Stimulated activated CD4-positive, alpha-beta T cell treated with anti-CD3 and anti-CD28 coated beads, Interleukin-12 subunit alpha, Interleukin-12 subunit beta, amount 100 ng/mL, for 24 hours (primary cell): ENCODE measurements at places on chromosomes 11 and 22.

DNA sequence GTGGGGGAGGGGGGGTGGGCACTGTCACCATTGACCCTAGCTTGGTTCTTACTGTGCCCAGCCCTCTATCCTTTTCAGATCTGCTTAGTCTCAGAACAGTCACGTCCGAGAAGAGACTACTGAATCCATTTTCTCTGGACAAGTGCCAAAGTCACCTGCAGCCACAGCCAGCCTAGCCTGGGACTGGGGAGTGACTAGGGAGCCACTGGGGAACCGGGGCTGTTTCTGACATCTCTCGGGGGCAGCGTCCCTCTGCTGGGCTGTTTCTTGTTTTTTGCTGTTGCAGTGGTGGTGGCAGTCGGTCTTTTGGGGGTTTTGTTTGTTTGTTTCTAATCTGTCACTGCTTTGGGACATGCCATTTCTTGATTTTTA lies 8.7 kb downstream of the SLC37A2 start:
- no peak for DNase-seq

DNA sequence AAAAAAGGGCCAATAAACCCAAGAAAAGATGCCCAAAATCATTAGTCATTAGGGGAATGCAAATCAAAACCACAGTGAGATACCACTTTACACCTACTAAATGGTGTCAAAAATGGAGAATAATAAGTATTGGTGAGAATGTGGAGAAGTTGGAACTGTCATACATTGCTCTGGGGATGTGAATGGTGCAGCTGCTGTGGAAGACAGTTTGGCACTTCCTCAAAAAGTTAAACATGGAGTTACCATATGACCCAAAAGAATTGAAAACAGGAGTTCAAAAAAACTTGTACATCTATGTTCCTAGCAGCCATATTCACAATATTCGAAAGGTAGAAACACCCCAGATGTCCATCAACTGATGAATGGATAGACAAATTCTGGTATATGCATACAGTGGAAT lies 24.5 kb upstream of the DLAT start:
- no peak for DNase-seq

DNA sequence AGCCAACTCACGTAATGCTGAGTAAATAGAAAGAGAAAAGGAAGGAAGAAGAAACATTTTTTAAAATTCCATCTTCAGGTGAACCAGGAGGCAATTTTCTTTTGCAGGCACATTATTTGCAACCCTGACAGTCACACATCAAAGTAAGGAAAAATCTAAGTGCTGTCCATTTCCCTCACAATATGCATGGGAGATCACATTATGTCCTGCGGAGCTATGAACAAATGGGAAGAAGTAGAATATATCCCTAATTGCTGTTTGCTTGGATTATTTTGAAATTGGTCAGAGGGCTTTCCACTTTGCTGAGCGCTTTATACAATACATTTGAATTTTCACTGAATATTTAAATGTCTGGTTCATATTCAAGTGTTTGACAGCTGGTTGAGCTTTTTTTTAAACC lies 133.8 kb upstream of the API5 start:
- no peak for DNase-seq

GRCh38 chr11:2718817-2719438 lies 19.1 kb upstream of the KCNQ1OT1 start:
- no peak for DNase-seq

- no peak for DNase-seq
These were observed 20.8 kb upstream of the TH start for GRCh38 chr11:2192435-2192834.

- DNase-seq: no peak
These were observed 18.1 kb downstream of the TBC1D10A start for GRCh38 chr22:30308518-30309230.

- DNase-seq: no peak
These were observed 3.5 kb upstream of the GLB1L3 start for GRCh38 chr11:134272381-134273316.

DNA sequence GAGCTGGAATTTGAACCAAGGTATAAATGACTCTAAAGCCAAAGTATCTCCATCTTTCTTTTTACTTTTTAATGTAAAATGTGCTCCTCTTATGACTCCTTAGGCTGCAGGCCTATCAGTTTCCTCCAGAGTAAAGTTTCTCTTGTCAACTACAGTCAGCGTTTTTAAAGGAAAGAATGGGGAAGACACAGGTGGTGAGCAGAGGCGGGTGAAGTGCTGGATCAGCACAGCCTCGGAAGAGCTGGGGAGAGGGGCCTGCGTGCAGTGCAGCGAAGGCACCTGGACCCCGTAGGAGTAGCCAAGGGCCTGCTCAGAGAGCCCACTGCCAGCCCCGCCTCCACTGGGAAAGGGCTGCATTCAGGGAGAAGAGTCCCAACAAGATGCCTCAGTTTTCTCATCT lies 48.8 kb upstream of the ALX4 start:
- DNase-seq: no peak

GRCh38 chr11:123523539-123523938 lies 93.5 kb downstream of the GRAMD1B start:
- DNase-seq: no peak

GRCh38 chr11:84333221-84333620 lies 1047.1 kb upstream of the CCDC90B start:
- DNase-seq: no peak

DNA sequence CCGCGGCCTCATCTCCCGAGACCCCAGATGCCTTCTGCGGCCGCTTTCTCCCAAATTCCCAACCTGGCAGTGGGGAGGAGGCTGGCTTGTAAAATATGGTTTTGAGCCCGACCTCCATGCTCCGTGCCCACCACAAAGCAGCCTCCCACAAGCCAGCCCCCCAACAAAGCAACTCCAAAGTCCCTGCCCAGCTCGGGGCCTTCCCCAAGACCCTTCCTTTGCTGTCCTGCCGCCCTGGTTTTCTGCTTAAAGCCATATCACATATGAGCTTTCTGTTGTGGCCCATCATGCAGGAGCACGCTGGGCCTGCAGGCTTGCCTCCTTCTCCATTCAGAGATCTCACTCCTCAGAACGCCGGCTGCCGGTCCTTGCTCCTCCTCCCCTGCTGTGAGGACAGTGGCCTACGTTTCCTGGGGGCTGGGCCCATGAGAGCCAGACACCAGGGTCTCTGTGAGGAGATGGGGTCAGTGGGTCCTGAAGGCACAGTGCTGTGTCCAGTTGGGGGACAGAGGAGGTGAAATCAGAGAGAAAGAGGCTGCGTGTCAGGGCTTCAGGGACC lies 680.0 kb downstream of the BRD1 start:
- no peak for DNase-seq

GRCh38 chr22:44862981-44863860 lies 110.8 kb downstream of the ARHGAP8 start:
- no peak for DNase-seq

DNA sequence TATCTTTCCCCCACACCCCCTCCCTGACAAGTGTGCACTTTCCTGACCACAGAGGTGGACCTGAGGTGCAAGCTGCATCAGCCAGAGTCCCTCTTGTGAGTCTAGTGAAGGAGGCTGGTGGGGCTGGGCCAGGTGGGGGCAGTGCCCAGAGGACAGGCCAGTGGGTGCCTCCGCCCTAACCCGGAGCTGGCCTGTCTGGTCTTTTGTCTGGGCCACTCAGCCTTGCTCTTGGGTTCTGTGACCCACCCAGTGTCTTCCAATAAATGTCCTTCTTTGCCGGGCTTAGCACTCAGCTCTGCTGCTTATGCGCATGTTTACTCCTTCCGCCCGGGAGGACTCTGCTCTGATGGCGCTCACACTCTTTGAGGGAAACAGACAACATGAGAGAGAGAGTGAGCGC lies 526.2 kb downstream of the TBC1D22A start:
- no peak for DNase-seq

DNA sequence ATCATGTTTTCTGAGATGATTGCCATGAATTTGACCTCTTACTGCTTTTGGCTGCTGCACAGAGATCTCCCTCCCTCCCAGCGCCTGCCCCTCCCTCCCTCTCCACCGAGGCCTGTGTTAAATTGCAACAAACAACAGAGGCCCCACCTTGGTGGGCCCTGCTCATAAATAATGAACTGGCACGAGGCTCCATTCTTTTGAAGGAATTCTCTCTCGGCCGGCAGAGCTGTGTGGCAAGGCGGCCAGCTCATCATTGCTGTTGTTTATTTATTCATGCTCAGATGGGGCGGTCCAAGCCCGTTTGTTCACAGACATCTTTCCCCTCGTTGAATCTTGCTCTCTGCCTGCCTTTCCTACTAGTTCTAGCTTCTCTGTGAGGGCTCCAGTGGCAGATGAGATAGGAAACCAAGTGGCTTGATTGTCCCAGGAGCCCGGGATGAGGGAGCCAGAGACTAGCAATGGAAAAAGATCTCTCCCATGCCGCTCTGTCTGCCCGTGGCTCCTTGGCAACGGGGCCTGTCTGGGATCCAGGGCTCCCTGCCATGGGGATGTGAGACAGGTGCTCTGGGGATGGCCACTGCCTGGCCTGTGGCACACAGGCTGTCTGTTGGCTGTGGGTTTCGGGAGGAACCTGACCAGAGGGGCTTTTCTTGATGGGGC lies 192.6 kb downstream of the DSCAML1 start:
- DNase-seq: no peak

GRCh38 chr11:21986361-21986760 lies 206.5 kb upstream of the ANO5 start:
- DNase-seq: no peak

GRCh38 chr11:13040969-13041561 lies 31.9 kb downstream of the RASSF10 start:
- DNase-seq: no peak

DNA sequence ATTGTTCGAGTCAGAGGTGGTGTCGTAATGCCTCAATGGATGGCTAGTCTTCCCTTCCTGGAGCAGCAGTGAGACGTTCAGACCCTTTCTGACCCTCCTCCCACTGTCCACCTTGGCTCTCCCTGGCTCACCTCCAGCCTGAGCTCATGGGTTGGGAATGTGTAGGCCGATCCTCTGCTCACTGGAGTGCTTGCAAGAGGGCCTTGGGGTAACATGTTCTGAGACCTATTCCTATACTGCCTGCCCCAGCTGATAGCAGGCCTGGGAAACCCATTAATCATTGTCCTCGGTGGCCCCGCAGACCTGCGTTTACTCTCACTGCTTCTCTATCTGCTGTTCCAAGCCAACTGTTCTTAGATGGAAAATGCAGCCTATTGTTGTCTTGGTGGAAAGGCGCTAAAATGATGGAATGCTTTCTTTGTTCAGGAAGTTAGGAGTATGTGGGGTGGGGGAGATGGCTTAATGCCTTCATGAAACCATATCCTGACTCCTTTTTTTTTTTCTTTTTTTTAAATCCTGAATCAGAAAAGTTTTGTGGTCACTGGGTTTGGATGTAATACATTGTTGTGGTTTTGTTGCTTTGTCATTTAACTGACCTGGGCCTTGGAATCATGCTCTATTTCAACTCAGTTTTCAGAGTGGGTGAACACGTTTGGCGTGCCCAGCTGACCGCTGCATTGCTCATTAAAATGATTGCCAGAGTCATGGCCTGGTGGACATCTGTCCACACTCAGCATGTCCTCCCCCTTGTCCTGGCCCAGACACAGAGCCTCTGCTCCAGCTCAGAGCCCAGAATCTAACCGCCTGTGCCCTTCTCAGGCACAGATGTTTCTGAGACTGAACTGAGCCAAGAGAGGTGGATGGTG lies 72.5 kb downstream of the MICAL2 start:
- DNase-seq: no peak

GRCh38 chr11:88188932-88189253 lies 13.7 kb upstream of the RAB38 start:
- no peak for DNase-seq

DNA sequence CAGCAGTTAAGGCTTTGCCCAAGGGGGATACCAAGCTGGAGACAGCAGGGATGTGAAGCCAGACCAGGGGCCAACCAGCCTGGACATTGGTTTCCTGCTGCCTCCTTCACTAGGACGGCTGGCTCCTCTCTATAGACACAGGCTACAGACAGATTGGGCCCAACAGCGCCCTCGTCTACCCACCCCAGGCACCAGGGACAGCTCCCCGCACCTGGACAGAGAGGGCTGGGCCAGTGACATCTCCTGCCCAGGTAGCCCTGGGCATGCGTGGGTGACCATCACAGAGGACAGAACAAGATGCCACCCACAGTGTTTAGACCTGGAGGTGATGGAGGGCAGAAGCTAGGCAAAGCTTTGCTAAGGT lies 1.2 kb downstream of the DKK3 start:
- no peak for DNase-seq

GRCh38 chr11:98003606-98004371 lies 1017.0 kb upstream of the CNTN5 start:
- no peak for DNase-seq

- no peak for DNase-seq
These were observed 249.0 kb upstream of the LUZP2 start for GRCh38 chr11:24247846-24248245.

DNA sequence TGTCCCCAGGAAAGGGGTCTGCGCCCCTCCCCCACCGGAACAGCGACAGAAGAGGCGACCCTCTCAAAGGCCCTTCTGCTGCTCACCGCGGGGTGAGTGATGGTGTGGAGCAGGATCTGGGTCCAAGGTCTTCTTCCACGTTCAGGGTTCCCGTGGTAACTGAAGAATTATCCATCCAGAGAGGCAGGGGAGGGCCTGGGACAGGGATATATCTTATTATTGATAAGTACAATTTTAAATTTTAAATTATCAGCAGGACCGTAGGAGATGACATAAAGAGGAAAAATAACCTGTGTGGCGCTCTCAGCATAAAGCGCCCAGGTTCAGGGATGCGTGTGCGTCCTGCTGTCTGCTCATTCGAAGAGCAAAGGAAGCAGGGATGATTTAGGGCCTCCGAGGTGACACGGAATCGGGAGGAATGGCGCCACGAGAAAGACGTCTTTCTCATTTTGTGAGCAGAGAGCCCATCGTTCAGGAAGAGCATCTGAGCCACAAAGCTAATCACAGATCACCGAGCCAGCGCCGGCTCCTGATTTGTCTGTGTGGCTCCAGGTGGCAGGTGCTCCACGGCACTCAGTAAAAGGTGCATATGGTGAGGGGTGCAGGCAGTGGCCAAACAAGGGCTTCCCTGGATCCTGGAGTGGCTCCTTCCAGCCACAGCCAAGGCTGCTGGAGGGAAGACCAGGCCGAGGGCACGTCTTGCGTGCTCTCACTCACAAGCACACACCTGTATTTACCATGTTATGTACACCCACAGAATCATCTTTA lies 19.3 kb downstream of the KRTAP5-5 start:
- no peak for DNase-seq

DNA sequence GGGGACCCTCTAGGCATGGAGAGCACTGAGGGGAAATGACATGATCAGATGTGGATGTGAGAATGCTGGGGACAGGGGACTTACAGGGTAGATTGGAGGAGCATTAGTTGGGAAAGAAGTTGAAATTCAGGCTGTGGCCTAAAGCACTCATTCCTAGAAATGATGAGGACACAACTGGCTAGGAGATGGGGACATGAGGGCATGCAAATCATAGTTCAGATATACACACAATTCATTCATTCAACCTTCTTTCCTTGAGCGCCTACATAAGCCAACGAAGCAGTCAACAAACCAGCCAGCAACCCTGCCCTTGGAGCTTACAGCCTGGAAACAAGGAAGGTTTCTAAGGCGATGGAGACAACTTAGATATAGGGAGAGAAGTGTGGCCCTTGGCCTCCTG lies 14.2 kb downstream of the CSF2RB start:
- DNase-seq: no peak

- DNase-seq: no peak
These were observed 71.8 kb downstream of the PHF21A start for GRCh38 chr11:46049325-46049897.
